ENCODE measurements at places on chromosomes 16 and 17. TPM values are rescaled to one million over a fixed set of nuclear protein-coding genes. Genes with fewer than 3 reads are reported as not detected.

ASGR2 gene
- not detected for total RNA-seq

FGF11 gene
- 2.1 TPM for total RNA-seq

SRCAP gene
- total RNA-seq: 38.8 TPM

CDR2L gene
- 47.9 TPM for total RNA-seq

ADORA2B gene
- 7.9 TPM for total RNA-seq

SDR42E2 gene
- not detected for total RNA-seq

MRM1 gene
- total RNA-seq: 3.1 TPM

AANAT gene
- not detected for total RNA-seq

MEIOB gene
- total RNA-seq: not detected

ZFHX3 gene
- 45.1 TPM for total RNA-seq

Measured in placental epithelial cell (primary cell).